ENCODE measurements at places on chromosomes 2 and 18. TPM values are rescaled to one million over a fixed set of nuclear protein-coding genes. Genes with fewer than 3 reads are reported as not detected.

Gene RBM44
- 1.8 TPM for total RNA-seq

DNA sequence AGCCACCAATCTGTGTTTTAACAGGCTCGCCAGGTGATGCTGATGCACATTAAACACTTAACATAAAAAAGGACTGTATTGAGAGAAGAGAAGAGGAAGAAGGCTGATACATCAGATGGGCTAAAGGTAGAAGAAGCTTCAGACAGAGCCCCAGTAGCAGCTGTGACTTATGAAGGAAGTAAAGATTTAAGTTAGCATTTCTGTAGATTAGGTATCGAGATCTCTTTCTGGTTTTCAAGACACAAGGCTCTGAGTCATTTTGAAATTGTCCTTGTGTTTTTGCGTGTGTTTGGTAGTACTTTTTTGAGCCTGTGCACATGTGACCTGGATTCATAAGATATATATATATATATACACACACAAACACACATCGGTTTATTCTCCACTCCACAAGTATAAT lies 40.6 kb upstream of the GCFC2 start:
- H3K36me3 ChIP-seq, result no peaks in the 10 kb centered on the region
- H3K4me1 ChIP-seq, result no peaks in the 10 kb centered on the region
- DNase-seq, result no peak
- no peak overlapping the region for H3K27ac ChIP-seq
- H3K4me3 ChIP-seq, result no peak overlapping the region

DNA sequence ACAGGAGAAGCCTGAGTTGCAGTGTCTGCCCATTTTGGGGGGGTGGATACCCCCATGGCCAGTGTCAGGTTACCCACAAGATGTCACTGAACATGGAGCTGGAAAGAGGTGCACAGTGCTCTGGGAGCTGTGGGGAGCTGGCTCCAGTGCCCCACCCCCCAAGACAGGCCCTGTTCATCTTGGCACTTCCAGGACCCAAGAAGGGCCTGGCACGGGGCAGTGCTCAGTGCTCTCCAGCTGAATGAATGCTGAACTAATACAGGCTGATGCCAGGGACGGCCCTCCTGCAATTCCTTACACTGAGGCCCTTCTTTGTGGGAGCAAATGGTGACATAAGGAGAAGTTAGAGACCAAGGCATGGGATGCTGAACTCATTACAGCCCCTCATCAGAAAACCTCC lies 163.4 kb upstream of the GLI2 start:
- H3K4me3 ChIP-seq, result no peak overlapping the region
- no peak for DNase-seq
- H3K27ac ChIP-seq, result no peak overlapping the region
- H3K27me3 ChIP-seq, result peaks cover 8% of the 10 kb centered on the region

- DNase-seq, result no peak
- H3K27ac ChIP-seq, result no peak overlapping the region
- H3K27me3 ChIP-seq, result no peaks in the 10 kb centered on the region
- no peaks in the 10 kb centered on the region for H3K36me3 ChIP-seq
- no peaks in the 10 kb centered on the region for H3K4me1 ChIP-seq
Measured at GRCh38 chr18:68241881-68242280, 473.0 kb downstream of the TMX3 start.

Data from upper lobe of right lung (tissue), 1 donor.